ENCODE measurements at places on chromosomes 2 and 18.

DNA sequence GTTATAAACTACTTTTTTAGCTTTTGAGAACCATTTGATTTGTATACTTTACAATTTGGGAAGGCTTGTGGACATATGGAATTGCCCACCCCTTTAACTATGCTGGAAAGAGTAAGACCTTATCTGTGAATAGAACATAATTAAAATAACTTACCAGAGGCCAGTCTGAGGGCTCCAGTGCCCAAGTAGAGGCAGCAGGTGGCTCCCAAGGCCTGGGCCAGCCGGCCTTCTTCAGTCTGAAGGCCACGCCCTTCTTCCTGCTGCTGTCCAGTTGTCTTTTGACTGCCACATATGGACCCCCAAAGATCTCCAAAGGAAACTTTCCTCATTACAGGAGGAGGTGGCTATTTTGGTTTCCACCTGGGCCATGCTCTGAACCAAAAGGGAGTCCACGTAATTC, 12.0 kb upstream of the IL18RAP start:
- no peak for DNase-seq

- DNase-seq, result no peak
These were observed 556.1 kb downstream of the CMPK2 start for GRCh38 chr2:6309415-6310255.

GRCh38 chr2:12302140-12302539, 414.6 kb upstream of the TRIB2 start:
- no peak for DNase-seq

GRCh38 chr2:17800219-17800618, 16.0 kb upstream of the MSGN1 start:
- peak; percentile 44 for DNase-seq

GRCh38 chr2:174717916-174718315, 46.4 kb downstream of the CHRNA1 start:
- DNase-seq, result no peak

- DNase-seq, result no peak
These were observed 58.1 kb downstream of the SH2D6 start for GRCh38 chr2:85476624-85477023.

DNA sequence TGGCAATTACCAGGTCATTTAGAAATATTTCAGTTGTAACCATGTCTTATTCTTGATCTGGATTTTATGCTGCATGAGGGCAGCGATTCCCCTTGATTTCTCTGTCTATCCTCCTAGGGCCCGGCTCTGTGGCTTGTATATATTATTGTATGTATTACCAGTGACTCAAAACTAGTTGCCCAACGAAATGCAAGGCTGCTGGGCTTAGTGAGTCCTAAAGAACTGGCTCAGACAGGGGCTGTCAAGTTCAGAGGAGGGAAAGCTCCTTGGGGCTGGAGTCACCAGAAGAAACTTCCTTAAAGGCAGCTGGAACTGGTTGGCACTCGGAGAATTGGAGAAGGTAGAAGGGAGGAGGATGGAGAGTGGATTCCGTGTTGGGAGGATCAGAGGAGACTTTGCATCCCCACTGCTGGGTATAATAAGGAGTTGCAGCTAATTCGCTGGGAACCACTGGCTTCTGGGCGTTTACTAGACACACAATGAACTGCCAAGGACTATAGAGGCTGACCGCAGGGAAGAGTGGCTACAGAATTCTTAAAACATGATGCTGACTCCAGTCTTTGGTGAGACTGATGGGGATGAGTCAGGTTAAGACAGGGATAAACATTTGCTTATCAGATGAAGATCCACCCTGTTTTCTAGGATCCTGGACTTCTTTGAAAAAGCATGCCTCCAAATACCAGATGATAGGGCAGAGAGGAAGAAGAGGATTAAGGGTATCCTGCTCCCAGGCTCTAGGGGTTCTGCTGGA, 104.3 kb downstream of the PRKCE start:
- DNase-seq, result peak; percentile 52

DNA sequence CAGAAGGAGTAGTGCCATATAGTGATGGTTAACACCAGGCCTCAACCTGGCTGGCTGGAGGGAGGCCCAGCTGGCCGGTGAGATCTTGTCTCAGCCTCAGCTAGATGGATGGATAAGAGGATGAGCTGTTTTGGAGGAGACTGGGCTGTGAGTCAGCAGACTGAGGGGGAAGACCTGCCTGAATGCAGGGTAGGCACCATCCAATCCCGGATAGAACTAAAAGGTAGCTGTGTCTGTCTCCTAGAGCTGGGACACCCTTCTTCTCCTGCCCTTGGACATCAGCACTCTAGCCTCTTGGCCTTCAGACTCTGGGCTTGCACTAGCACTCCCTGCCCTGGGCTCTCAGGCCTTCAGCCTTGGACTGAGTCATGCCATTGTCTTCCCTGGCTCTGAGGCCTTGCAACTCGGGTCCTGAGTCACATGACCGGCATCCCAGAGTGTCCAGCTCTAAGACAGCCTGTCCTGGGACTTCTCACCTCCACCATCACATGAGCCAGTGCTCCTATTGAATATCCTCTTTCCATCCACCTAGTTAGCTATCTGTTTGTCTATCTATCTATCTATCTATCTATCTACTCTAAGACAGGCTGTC, 131.3 kb downstream of the TPO start:
- no peak for DNase-seq

DNA sequence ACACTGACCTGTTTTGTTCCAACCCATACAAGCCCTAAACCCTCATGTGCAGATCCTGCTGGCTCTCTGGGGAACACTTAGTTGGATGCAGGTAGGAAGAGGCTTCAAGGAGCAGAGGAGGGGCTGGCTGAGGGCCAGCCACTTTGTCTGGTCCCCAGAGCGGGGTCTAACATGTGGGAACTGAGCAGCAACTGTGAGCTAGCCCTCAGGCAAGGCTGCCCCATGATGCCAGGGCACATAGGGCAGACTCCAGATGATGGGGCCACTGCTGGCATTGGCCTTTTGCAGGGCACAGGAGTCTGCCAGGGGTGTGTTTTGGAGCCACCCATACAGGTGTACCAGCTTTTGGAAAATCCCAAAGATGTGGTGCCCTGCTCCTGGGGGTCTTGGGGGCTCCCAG, 67.7 kb downstream of the HPCAL1 start:
- DNase-seq, result no peak

DNA sequence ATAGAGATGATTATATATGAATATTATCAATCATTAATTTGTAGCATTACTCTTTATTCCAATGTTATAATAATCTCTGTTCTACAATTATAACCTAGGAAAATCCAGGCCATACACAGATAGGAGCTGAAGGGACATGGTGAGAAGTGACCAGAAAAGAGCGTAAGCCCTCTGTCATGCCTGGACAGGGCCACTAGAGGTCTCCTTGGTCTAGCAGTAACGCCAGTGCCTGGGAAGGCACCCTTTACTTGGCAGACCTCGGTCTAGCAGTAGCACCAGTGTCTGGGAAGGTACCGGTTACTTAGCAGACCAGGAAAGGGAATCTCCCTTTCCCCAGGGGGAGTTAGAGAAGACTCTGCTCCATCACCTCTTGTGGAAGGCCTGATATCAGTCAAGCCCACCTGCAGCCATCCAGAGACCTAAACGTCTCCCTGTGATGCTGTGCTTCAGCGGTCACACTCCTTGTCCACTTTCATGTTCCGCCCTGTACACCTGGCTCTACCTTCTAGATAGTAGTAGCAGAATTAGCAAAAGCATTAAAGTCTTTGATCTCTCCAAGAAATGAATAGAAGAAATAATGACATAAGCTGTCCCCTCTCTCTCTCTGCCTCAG, 447.5 kb upstream of the FSIP2 start:
- peak; percentile 74 for DNase-seq

- DNase-seq, result peak; percentile 38
These were observed 106.2 kb downstream of the ZRANB3 start for GRCh38 chr2:135424849-135425248.

- DNase-seq, result no peak
These were observed 101.1 kb upstream of the NCK2 start for GRCh38 chr2:105643405-105644173.

DNA sequence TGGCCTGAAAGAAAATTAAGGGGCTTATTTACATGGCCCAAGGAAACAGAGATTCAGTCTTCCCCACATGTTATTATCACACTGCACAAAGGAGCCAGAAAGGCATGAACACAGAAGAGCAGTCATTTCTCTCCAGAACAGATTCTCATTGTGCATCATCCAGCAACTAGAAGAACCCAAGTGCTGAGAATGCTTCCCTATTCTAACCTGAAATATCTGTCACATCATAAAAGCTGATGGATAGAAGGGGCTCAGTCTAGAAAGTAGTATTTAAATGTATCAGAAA, 145.8 kb downstream of the TMEM163 start:
- DNase-seq, result no peak

DNA sequence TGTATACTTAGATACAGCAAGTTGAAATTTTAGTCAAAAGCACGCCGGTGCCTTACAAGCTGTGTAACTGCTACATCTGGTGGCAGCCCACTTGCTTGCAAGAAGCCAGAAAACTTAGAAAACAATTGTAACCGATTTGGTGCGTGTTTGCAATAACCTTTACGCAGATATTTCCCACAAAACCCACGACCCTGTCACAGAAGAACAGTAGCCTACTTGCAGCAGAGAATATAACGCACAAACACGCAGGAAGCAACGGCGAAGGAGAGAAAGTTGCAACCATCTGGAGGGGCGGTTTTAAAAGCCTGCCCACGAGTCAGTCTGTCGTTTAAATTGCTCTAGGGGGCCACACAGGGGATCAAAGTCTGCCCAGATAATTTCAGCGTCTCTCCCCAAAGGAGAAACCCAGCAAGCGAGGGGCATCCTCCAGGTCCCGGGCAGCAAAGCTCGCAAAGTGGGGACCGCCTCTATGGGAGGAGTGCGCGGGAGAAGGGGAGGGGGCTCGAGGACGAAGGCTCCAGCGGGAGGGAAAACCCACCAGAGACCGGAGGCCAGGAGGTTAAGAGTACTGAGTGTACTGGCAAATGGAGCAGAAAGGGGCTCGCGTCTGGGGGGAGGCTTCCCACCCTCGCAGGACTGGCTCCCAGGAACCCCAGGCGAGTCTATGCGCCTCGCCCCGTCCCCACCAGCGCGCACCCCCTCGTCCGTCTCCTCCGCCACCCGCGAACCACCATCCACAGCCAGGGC, 1.1 kb downstream of the TLK1 start:
- peak; percentile 40 for DNase-seq

DNA sequence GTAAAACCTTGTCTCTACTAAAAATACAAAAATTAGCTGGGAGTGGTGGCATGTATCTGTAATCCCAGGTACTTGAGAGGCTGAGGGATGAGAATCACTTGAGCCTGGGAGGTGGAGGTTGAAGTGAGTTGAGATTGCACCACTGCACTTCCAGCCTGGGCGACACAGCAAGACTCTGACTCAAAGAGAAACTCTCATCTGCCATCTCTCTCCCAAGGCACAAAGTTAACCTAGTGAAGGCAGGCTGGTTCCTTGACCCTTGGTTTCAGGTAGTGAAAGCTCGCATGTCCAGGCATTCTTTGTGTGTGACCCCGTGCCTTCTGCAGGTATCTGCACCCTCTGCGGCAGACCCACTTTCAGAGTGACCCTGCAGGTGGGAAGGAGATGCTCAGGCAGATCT, 100.0 kb downstream of the WDSUB1 start:
- DNase-seq, result no peak

DNA sequence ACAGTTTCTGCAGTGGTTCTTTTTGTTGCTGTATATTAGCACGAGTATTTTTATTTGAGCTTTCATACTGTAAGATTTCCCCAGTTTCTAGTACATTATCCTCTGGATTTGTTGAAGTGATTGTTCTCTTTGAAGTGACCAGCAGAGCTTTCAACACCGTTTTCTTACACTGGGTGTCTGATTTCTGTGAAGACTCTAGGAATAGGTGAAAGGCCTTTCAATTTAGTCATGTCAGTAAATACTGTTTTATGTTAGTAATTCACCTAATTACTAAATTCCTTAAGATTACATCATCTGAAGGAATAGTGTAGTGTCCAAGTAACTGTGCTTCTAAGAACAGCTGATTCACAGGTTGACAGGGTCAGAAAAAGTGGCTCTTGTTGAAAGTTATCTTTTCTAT, 2.3 kb downstream of the PPM1B start:
- no peak for DNase-seq

GRCh38 chr2:173130496-173131465, 55.1 kb downstream of the MAP3K20 start:
- DNase-seq, result no peak

DNA sequence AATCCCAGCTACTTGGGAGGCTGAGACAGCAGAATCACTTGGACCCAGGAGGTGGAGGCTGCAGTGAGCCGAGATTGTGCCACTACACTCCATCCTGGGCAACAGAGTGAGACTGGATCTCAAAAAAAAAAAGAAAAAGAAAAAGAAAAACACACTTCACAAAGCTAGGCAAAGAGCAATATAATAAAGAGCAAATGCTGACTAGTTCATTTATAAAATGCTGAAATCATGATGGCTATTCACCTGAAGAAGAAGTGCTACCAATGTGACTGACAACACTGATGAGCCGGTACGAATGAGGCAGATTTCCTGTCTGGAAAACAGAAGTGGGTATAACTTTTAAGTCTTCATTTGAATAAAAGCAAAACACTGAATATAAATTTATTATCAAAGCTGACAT, 37.9 kb downstream of the VIL1 start:
- no peak for DNase-seq

- DNase-seq, result no peak
These were observed 641.5 kb upstream of the SETBP1 start for GRCh38 chr18:44039216-44039615.

GRCh38 chr18:7778181-7778580, 211.1 kb downstream of the PTPRM start:
- no peak for DNase-seq

- no peak for DNase-seq
These were observed 10.8 kb downstream of the SPR start for GRCh38 chr2:72897785-72898584.

GRCh38 chr2:118936306-118936705, 5.7 kb upstream of the MARCO start:
- DNase-seq, result no peak

- no peak for DNase-seq
These were observed 458.7 kb downstream of the RNF144A start for GRCh38 chr2:7375901-7376300.

- DNase-seq, result no peak
These were observed 346.5 kb downstream of the TGIF1 start for GRCh38 chr18:3796434-3796833.

GRCh38 chr2:144629935-144630334, 110.0 kb upstream of the ZEB2 start:
- DNase-seq, result no peak

GRCh38 chr2:143345887-143346787, 216.9 kb downstream of the ARHGAP15 start:
- no peak for DNase-seq

DNA sequence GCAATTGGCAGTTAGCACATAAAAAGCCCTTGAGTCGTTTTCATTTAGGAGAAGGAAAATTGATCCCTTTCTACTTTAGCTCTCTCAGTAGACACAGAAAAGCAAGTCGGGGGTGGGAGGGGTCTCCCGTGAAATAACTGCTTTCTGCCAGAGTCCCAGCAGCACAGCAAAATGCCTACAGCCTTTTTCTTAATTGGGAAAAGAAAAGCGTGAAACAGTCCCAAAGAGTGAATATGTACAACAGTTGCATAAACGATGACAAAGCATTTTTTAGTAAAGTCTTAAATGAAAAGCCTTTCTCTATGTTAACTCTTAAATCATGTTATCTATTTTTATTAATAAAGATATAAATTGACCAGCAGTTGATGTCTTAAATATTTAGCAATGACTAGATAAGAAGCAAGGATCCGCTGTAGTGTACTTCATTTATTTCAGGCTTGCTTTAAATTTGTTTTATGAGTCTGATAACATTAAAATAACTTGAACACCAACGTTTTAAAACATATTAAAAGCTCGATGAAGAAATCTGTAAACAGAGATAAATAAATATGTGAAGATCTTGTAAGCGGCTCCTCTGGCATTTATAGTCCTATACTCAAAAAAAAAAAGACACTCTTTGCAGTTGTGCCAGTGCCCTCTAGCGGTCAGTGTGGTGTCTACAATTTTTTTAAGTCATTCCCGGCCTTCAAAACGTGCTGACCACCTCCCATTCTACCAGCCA, 42.3 kb upstream of the ATIC start:
- DNase-seq, result peak; percentile 90

Measured in SK-MEL-5 (cell line).